ENCODE measurements at places on chromosomes 7 and 10.

- DNase-seq, result no peak
Observed at GRCh38 chr7:157496416-157497275, 159.8 kb downstream of the DNAJB6 start.

DNA sequence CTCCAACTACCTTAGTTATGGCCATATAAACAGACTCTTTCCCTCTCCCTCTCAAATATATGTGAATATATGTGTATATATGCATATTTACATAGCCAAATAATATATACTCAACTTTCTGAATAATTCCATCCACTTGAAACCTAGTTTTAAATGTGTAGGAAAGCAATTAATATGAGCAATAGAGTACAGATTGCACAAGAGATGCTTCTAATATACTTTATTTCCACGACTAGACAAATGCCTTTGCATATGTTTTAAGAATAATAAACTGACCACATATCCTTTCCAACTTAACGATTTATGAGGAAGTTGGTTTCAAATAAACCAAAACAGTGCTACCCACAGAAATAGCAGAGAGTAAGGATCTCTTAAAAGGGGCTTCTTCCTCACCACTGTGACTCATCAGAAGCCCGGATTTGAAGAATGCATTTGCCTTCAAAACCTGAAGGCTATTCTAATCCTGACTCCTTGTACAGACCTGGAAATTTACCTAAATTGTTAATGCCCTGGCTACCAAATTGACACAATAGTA is 266.3 kb downstream of the AHR start:
- DNase-seq, result no peak

- no peak for DNase-seq
Observed at GRCh38 chr7:77537136-77537777, at the start of gene PTPN12. Gene PTPN12 (plus strand): TSS chr7:77537295. CDS start chr7:77537547, 252 bp downstream.

GRCh38 chr7:108609643-108610042 is 40.0 kb downstream of the DNAJB9 start:
- no peak for DNase-seq

- DNase-seq, result no peak
Observed at GRCh38 chr7:116512520-116513188, 12.2 kb upstream of the CAV1 start.

GRCh38 chr10:95745501-95745900 is 10.5 kb upstream of the ENTPD1 start:
- no peak for DNase-seq

- DNase-seq, result no peak
Observed at GRCh38 chr7:120837599-120837998, 20.3 kb downstream of the TSPAN12 start.

DNA sequence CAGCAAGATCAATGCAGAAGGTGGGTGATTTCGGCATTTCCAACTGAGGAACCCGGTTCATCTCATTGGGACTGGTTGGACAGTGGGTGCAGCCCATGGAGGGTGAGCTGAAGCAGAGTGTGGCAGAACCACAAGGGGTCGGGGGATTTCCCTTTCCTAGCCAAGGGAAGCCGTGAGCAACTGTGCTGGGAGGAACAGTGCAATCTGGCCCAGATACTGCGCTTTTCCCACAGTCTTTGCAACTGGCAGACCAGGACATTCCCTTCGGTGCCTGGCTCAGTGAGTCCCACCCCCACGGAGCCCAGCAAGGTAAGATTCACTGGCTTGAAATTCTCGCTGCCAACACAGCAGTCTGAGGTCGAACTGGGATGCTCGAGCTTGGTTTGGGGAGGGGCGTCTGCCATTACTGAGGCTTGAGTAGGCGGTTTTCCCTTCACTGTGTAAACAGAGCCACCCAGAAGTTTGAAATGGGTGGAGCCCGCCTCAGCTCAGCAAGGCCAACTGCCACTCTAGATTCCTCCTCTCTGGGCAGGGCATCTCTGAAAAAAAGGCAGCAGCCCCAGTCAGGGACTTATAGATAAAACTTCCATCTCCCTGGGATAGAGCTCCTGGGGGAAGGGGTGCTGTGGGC is 58.6 kb upstream of the SLC26A5 start:
- DNase-seq, result no peak
